ENCODE measurements at places on chromosomes 11 and 22.

DNA sequence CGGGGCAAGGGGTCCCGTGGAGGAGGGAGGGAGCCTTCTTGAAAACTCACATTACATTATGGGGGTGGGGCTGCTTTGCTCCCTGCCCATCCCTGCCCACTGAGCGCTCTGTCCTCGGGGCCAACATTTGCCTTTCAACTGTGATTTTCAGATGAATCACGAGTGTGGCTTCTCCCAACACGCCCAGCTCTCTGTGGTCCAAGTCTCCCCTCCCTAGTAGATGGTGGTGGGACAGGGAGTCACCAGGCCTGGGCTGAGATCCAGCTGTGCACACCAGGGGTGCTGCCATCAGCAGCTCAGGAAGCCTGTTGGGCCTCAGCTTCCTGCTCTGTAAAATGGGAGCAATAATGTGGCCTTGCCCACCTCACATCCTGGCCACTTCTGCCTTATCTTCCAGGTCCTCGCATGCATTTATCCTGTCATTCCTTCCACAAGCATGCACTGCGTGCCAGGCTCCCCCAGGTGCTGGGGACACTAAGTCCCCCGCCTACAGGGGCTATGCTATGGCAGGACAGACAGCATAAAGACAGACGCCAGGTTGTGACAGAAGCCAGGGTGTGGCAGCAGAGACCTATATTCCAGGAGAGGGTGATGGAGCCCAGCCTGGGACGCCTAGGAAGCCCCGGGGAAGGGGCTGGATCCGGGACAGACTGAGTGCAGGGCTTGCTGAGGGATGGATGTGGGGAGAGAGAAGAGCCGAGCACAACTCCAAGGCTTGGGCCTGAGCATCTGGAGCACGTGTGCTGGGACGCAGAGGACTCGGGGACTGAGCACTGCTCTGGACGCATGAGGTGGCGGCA, 30.5 kb downstream of the NFAM1 start:
- no peak for DNase-seq

DNA sequence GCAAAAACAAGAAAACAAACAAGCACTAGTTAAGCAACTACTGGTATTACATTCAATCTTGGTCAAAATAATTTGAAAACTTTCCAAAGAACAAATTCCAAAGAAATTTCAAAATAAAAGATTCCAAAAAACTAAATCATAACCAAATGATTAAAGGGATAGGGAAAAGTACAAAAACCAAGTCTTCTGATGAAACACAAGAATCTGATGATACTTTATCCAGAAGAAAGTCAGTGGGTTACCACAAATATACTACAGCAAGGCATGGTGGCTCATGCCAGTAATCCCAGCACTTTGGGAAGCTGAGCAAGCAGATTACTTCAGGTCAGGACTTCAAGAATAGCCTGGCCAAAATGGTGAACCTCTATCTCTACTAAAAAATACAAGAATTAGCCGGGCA, 59.1 kb downstream of the NUP98 start:
- no peak for DNase-seq

DNA sequence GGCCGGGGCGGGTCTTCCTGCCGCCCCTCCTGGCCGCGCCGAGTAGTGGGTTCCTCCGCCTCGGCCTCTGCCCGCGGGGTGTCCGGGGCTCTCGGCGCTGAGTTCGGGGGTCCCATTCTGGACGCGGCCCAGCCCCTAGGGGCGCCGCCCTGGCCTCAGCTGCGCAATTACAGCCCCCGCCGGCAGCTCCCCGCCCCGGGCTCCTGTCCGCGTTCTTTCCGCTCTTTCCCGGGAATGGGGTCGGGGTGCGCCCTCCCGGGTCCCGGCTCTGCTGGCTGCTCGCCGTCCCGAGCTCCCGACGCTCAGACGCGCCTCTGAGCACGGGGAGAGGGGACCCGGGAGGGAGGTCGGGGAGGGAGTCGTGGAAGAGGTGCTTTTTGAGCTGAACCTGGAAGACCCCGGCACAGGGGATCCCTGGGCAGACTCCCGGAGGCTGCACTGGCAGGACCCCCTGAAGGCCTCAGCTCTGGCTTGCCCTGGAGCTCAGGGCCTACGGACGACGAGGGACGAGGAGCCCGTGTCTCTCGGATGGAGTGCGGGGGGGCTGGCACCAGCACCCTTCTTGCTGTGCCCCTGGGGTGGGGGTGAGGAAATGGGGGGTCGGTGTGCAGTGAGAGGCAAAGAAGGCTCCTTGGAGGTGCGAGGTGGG, 558 bp downstream of the TSPAN4 start:
- no peak for DNase-seq

- DNase-seq, result no peak
These were observed 11.1 kb upstream of the PHLDA2 start for GRCh38 chr11:2940147-2940920.

GRCh38 chr22:19146215-19146968, 1.9 kb upstream of the ESS2 start:
- no peak for DNase-seq

DNA sequence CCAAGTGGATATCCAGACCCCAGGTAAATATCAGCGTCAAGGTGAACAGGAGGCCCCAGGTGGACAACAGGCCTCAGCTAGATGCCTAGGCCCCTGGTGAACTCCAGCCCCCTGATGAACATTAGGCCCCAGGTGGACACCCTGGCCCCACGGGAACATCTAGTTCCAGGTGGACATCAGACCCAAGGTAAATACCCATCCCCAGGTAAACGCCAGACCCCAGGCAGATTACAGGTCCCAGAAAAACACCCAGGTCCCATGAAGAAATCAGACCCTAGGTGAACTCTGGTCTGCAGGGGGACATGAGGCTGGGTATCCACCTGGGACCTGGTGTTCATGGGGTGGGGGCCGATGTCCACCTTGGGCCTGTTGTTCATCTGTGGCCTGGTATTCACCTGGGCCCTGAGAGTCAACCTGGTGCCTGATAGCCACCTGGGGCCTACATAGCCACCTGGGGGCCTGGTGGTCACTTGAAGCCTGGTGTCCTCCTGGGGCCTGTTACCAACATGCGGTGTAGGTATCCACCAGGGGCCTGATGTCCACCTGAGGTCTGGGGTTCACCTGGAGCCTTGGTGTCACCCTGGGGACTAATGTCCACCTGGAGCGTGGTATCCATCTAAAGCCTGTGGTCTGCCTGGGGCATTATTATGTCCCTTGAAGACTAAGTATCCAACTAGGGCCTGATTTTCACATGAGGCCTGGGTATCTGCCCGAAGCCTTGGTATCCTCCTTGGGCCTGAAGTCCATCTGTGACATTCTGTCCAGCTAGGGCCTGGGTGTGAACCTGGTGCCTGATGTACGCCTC, 56.8 kb upstream of the SEPTIN5 start:
- DNase-seq, result no peak

GRCh38 chr11:14454861-14455632, 44.6 kb downstream of the COPB1 start:
- DNase-seq, result no peak

- no peak for DNase-seq
These were observed 697.9 kb downstream of the BRD1 start for GRCh38 chr22:49129736-49130135.

- DNase-seq, result no peak
These were observed 399.4 kb downstream of the NXPE2 start for GRCh38 chr11:115077740-115078139.

DNA sequence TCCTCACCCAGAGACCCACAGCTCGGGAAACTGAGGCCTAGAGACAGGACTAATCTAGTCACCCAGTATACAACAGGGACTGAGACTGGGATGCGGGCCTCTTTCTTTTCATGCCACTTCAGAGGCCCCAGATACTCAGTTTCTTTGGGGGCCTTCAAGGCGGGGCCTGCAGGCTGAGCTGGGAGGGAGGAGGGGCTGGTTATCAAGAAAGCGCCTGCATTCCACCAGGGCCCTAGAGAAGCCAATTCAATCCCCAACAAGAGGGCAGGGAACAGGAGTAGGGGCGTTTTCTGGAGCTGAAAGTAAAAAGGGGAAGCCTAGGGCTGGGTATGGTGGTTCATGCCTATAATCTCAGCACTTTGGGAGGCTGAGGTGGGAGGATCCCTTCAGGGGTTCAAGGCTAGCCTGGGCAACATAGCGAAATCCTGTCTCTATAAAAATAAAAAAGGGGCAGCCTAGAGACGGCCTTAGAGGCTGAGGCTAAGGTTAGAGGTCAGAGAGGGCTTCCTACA, 1.6 kb downstream of the ATG2A start:
- no peak for DNase-seq

Data from LNCaP clone FGC (cell line).